Epithelial cell of proximal tubule (primary cell): ENCODE measurements at places on chromosomes 2 and 18. TPM values are rescaled to one million over a fixed set of nuclear protein-coding genes. Genes with fewer than 3 reads are reported as not detected.

Gene C18orf54
- total RNA-seq, result 6.4 and 12.9 TPM in 2 replicates

Gene GCG
- not detected in 2 replicates for total RNA-seq

Gene SPATS2L
- total RNA-seq, result 93.9 and 115 TPM in 2 replicates

Gene SFTPB
- total RNA-seq, result not detected in 2 replicates

Gene IL36A
- total RNA-seq, result not detected in 2 replicates
